ENCODE measurements at places on chromosomes 12 and 14. TPM values are rescaled to one million over a fixed set of nuclear protein-coding genes. Genes with fewer than 3 reads are reported as not detected.

IL31 gene
- not detected for total RNA-seq

TPCN1 gene
- total RNA-seq: 7.9 TPM

PPP2R5C gene
- total RNA-seq: 84.8 TPM

C12orf50 gene
- total RNA-seq: under 0.01 TPM

PLEKHD1 gene
- total RNA-seq: 0.07 TPM

PPP4R4 gene
- total RNA-seq: 17.4 TPM

SELPLG gene
- under 0.01 TPM for total RNA-seq

KRT3 gene
- not detected for total RNA-seq

LUM gene
- under 0.01 TPM for total RNA-seq

LRRC74A gene
- not detected for total RNA-seq

COQ6 gene
- 13.5 TPM for total RNA-seq

SLC16A7 gene
- total RNA-seq: 4.4 TPM

TAS2R30 gene
- total RNA-seq: 0.68 TPM

CRACR2A gene
- 5.8 TPM for total RNA-seq
